GM23338 (cell line): ENCODE measurements at places on chromosomes 7 and 10. TPM values are rescaled to one million over a fixed set of nuclear protein-coding genes. Genes with fewer than 3 reads are reported as not detected.
A peak's percentile ranks its signal among the peaks of the same experiment; 100 is the strongest.

- no peak overlapping the region for H3K27ac ChIP-seq
- H3K36me3 ChIP-seq: no peaks in the 10 kb centered on the region
- no peak overlapping the region for H3K4me3 ChIP-seq
- no peaks in the 10 kb centered on the region for H3K4me1 ChIP-seq
Observed at GRCh38 chr7:140304191-140304799, 94.0 kb downstream of the SLC37A3 start.

CLDN4 gene
- polyA plus RNA-seq: 11.6 and 16.5 TPM in 2 replicates

ANKRD2 gene
- polyA plus RNA-seq: not detected in 2 replicates

DNA sequence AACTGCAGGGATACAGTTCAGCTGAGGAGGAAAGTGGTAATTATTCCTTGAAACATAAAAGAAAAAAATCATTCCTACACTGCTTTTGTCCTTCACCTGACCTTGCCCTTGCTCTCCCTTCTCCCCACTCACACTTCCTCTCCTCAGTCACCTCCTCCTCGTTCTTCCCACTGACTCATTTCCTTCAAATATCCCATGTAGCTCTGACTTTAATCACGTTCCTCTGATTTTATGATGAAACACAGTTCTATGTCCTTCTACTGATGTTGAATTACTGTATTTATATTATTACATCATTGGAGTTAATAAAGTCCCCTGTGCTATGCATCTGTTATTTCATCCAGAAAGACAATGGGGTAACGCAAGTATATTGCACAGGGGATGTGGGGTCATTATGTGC lies 575.6 kb downstream of the POM121L12 start:
- no peaks in the 10 kb centered on the region for H3K27me3 ChIP-seq
- H3K4me1 ChIP-seq: peaks cover 3% of the 10 kb centered on the region; the same call in 1 of the 2 replicates
- DNase-seq: no peak

SPDYE16 gene
- 0.55 and 1.1 TPM in 2 replicates for polyA plus RNA-seq

DNA sequence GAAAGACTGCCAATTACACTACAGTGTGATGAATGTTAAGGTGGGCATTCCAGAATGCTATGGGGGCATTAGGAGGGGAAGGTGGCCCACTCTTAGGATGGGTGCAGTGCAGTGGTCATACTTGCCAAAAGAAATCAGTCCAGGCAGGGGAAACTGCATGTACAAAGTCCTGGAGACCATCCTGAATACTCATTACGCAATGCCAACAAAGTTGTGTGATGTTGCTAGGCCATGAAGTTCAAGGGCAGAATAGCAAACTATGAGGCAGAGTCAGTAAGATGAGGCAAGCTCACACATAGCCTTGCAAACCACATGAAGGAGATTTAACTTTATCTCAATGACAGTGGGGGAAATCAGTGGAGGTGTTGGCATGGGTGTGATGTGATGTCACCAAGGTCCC lies 49.8 kb upstream of the SLC35B4 start:
- no peaks in the 10 kb centered on the region for H3K36me3 ChIP-seq
- no peak overlapping the region for H3K4me3 ChIP-seq

- H3K27me3 ChIP-seq: no peaks in the 10 kb centered on the region
- H3K27ac ChIP-seq: no peak overlapping the region
- H3K4me3 ChIP-seq: no peak overlapping the region
- no peaks in the 10 kb centered on the region for H3K4me1 ChIP-seq
- H3K36me3 ChIP-seq: no peaks in the 10 kb centered on the region
Observed at GRCh38 chr7:42253316-42253715, 16.3 kb upstream of the GLI3 start.

- H3K27me3 ChIP-seq: no peaks in the 10 kb centered on the region
- no peaks in the 10 kb centered on the region for H3K36me3 ChIP-seq
Observed at GRCh38 chr7:129529643-129530042, 27.3 kb downstream of the SMKR1 start.

DNA sequence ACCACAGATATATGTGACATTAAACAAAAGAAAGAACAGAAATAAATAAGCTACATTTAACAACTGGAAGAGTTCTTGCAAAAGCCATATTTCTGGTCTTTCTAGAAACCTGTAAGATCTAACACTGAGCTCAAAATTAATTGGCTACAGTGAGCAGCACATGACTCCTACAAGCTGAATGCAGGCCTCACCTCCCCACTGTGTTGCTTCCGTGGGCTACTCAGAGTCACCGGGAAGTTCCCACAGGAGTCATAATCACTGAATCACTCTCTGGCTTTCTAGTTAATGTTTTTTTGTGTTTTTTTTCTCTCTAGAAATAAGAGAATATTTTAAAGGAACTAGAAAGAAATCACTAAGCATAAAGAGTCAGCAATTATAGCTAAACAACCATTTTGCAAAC lies 10.2 kb upstream of the MRPS24 start:
- no peaks in the 10 kb centered on the region for H3K36me3 ChIP-seq
- no peak for DNase-seq
- H3K27me3 ChIP-seq: no peaks in the 10 kb centered on the region
- H3K4me3 ChIP-seq: no peak overlapping the region

DNA sequence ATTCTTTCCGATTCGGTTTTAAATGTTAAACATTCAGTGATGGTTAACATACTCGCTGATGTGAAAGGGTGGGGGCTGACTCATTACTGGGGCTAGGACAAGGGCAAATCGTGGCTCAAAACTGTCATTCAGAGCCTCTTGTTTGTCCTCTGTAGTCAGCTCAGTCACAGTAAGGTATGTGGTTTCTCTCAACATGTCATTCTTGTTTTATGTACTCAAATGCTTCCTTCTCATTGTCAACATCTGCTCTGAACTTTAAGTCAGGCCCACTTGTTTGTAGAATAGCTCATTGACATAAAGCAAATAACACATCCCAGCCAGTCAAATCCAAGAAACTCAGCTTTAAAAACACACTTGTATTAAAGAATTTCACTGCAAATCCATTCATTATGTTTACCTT lies 7.3 kb downstream of the SLC16A9 start:
- H3K27me3 ChIP-seq: peaks cover under 1% of the 10 kb centered on the region; the same call in 1 of the 2 replicates
- H3K4me1 ChIP-seq: peaks cover 7% of the 10 kb centered on the region; the same call in 1 of the 2 replicates
- no peak for DNase-seq
- H3K27ac ChIP-seq: no peak overlapping the region

COL17A1 gene
- polyA plus RNA-seq: 0.64 and 1.1 TPM in 2 replicates

ZP3 gene
- polyA plus RNA-seq: 9.6 and 15.2 TPM in 2 replicates

DNA sequence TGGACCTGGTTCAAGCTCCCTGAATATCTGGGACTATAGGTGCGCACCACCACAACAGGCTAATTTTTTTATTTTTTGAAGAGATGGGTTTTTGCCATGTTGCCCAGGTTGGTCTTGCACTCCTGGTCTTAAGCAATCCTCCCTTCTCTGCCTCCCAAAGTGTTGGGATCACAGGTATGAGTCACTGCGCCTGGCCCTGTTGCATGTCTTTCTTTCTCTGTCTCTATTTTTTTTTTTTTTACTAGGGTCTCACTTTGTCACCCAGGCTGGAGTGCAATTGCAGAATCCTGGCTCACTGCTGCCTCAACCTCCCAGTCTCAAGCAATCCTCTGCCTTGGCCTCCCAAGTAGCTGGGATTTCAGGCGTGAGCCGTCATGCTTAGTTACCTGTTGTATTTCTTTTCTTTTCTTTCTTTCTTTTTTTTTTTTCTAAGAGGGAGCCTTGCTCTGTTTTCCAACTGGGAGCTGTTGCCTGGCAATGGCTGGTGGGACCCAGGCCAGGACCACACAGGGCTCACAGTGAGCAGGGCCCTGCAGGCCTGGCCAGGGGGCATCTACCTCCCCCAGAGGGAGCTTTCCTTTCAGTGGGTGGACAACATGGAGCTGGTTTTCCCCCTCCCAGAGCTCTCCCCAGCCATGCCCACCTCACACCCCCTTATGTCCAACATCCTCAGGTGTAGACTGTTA lies 6.0 kb downstream of the MYL7 start:
- H3K36me3 ChIP-seq: no peaks in the 10 kb centered on the region
- peaks cover 8% of the 10 kb centered on the region for H3K4me1 ChIP-seq
- no peak for DNase-seq
- peaks cover 21% of the 10 kb centered on the region; the same call in 1 of the 2 replicates for H3K27me3 ChIP-seq

CHAT gene
- polyA plus RNA-seq: not detected in 2 replicates

GRCh38 chr10:119100434-119101238 lies 3.3 kb upstream of the DENND10 start:
- DNase-seq: no peak
- no peak overlapping the region for H3K4me3 ChIP-seq
- no peaks in the 10 kb centered on the region for H3K4me1 ChIP-seq
- H3K36me3 ChIP-seq: no peaks in the 10 kb centered on the region
- no peak overlapping the region for H3K27ac ChIP-seq
- no peaks in the 10 kb centered on the region for H3K27me3 ChIP-seq

DNA sequence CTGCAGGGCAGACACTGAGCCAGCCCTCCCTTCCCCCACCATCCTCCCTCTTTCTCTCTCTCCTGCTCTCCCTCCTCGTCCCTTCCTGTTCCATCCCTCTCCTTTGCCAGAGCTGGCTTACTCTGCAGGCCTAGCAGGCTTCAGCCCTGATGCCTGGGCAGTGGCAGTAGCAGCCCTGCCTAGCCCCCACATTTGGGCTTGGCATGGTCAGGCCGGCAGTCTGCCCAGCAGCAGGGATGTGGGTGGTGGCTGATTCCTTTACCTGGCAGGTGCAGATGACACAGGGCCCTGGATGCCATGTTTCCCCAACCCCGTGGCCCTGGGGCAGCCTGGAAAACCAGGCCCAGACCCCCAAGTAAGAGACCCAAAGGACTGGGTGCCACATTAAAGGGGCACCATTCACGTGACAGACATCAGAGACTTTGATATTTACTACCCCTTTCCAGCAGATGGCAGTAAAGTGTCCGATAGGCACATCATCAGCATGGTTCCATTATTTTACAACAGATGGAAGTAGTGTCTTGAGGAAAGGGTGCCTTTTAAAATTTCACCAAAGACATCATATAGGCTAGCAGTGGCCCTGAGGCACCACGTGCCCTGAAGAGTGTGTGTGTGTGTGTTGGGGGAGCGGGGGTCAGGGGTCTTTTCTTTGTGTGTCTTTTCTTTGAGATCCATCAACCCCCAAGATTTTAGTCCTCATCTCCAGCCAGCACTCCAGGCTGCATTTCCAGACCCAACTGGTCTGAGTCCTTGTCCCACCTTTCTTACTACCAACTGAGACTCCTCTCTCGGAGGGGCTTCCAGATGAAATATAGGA lies 5.9 kb downstream of the KCP start:
- peak; percentile 87 for DNase-seq
- H3K4me1 ChIP-seq: peaks cover 3% of the 10 kb centered on the region
- H3K27me3 ChIP-seq: peaks cover 22% of the 10 kb centered on the region
- H3K36me3 ChIP-seq: no peaks in the 10 kb centered on the region
- no peak overlapping the region for H3K27ac ChIP-seq
- H3K4me3 ChIP-seq: no peak overlapping the region

DNA sequence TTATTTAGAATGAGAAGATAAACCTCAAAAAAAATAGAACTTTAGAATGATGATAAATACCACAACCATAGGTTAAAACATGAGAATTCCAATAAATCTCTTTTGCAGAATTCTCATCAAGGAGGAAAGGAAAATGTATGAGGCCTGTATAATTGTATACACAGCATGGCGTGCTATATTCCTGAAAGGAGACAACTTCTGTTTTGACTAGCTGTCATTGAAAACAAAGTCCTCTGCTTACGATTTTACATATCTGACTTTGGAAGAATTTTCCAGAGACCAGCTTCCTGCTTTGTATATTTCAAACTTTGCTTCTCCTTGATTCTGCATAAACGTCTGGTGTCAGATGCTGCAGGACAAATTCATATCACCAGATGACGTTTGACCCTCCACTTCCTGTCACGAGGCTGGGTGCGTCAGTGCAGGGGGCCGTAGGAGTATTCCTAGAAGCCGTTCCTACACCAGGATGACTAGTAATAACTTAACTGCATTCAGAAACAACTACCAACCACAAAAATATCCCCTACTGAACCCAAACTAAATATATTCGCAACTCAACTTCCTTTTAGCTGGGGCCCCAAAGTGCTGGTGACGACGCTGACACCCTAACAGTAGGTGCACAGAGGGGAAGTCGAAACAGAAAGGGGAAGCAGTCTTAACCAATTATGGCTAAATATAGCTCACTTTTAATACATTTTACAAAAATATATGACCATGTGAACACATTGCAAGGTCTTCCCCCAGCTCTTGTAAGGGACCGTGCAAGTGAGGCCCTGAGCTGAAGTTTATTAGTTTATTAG lies 178.6 kb upstream of the INHBA start:
- H3K4me1 ChIP-seq: peaks cover 4% of the 10 kb centered on the region; the same call in 1 of the 2 replicates
- H3K27me3 ChIP-seq: no peaks in the 10 kb centered on the region
- H3K36me3 ChIP-seq: no peaks in the 10 kb centered on the region; the same call in 1 of the 2 replicates
- H3K4me3 ChIP-seq: no peak overlapping the region

BCAP29 gene
- polyA plus RNA-seq: 20.3 and 24.0 TPM in 2 replicates

- H3K4me1 ChIP-seq: no peaks in the 10 kb centered on the region
- no peak overlapping the region for H3K4me3 ChIP-seq
- no peak overlapping the region for H3K27ac ChIP-seq
- H3K36me3 ChIP-seq: no peaks in the 10 kb centered on the region
- no peak for DNase-seq
- no peaks in the 10 kb centered on the region for H3K27me3 ChIP-seq
Observed at GRCh38 chr7:99876491-99876890, 342 bp downstream of the OR2AE1 start.

HOXA9 gene
- polyA plus RNA-seq: not detected in 2 replicates

DNA sequence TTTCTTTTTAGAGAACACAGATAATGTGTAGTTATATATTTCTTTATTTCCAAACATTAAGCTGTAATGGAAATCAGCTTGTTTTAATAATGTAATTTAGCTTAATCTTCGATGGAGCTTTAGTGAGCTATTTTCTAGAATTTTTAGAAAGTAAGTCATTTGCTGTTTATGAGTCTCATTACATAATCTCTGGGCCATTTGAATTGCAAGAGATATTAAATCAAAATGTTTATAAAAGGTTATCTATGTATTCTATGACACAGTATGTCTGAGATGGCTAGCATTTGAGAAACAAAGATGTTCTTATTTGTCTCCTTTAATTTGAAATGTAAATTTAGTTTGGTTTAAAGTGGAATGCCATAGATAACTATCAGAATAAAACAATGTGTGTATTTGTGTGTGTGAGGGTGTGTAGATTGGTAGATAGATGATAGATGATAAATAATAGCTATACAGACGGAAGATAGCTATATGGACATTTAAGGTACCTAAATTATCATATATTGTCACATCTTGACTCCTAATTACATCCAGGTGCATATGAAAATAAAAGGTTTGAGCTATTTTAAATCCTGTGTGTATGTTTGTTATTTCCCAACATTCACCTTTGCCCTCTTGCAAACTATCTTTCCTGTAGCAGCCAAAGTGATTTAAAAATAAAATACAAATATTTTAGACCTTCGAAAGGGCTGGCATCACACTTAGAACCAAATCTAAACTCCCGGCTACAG lies 478.0 kb upstream of the KLF6 start:
- DNase-seq: no peak
- H3K27me3 ChIP-seq: no peaks in the 10 kb centered on the region
- no peak overlapping the region for H3K4me3 ChIP-seq
- no peaks in the 10 kb centered on the region for H3K4me1 ChIP-seq
- no peak overlapping the region for H3K27ac ChIP-seq
- no peaks in the 10 kb centered on the region for H3K36me3 ChIP-seq

- H3K4me1 ChIP-seq: no peaks in the 10 kb centered on the region
- H3K27ac ChIP-seq: no peak overlapping the region
- no peak for DNase-seq
- H3K4me3 ChIP-seq: no peak overlapping the region
- H3K36me3 ChIP-seq: no peaks in the 10 kb centered on the region
Observed at GRCh38 chr10:97590082-97590747, 694 bp downstream of the C10orf62 start.

RELN gene
- 0.10 and 0.26 TPM in 2 replicates for polyA plus RNA-seq

NEBL gene
- polyA plus RNA-seq: 2.3 and 2.6 TPM in 2 replicates

EGR2 gene
- 3.5 and 3.7 TPM in 2 replicates for polyA plus RNA-seq

HGF gene
- polyA plus RNA-seq: 0.24 and 0.28 TPM in 2 replicates

- H3K27me3 ChIP-seq: no peaks in the 10 kb centered on the region
- peaks cover 21% of the 10 kb centered on the region for H3K4me1 ChIP-seq
- no peaks in the 10 kb centered on the region for H3K36me3 ChIP-seq
Observed at GRCh38 chr7:158394936-158395335, 192.7 kb downstream of the PTPRN2 start.

TACC2 gene
- polyA plus RNA-seq: 25.8 and 30.8 TPM in 2 replicates
